ENCODE measurements at places on chromosomes 5 and 9.

- DNase-seq, result peak; percentile 12
Observed at GRCh38 chr9:38186404-38187115, 117.5 kb upstream of the SHB start.

- DNase-seq, result no peak
Observed at GRCh38 chr5:168790002-168790635, 211.0 kb upstream of the PANK3 start.

- peak; percentile 81 for DNase-seq
Observed at GRCh38 chr5:146048994-146049703, 56.2 kb downstream of the PLAC8L1 start.

DNA sequence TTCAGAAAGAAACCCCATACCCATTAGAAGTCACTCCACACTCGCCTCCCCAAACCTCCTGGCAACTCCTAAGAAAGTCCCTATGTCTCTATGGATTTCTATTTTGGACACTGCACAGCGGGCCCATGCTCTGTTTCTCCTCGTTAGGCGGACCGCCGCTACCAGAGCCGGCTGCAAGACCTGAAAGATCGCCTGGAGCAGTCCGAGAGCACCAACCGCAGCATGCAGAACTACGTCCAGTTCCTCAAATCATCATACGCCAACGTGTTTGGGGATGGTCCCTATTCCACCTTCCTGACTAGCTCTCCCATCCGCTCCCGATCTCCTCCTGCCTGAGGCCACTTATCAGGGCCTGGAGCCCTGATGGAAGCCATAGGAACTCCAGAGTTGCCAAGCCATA is 4.6 kb upstream of the GLE1 start:
- DNase-seq, result no peak

DNA sequence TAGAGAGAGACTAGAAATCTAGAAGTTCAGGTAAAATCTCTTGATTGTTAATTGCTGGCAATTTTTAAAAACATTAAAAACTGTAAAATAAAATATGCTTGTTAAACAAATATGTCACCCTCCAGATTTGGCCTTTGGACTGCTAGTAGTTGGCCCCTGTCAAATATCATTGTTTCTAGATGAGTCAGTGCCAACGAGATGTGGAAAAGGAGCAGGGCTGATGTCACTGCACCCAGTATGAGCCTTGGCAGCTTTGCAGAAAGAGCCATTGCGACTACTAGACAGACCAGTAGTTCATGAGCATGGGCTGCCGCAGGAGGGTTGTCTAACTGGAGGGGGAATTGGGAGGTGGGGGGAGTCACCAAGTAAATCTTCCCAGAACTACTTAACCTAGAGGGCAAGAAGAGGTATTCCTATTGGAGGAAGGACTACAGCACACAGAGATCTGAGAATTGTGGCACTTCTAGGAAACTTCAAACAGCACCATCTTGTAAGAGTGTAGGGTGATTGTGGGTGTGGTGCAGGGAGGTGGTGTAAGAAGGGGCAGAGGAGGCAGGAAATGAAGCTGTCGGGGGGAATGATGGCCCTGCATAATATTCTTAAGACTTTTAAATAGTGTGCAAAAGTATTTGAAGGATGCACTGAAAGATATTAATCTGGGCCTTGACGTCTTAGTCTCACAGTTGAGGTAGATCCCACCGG is 7.1 kb upstream of the DOCK2 start:
- peak; percentile 83 for DNase-seq

DNA sequence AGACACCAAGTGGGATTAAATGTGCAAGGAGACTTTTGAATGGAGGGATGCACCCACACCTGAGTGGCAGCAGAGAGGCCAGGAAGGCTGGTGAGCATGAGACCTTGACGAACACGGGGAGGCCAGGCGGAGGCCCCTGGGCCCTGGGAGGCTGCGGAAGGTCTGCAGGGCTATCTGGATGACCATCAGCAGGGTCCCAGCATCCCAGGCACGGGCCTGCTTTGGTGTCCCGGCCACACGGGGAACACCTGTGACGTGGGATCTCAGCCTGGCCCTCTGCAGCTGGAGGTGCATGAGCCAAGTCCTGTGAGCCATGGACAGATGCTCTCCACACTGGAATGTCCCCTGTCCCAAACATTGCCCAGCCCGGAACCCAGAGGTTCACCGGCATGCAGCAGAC is 174.0 kb upstream of the FOXD4L5 start:
- no peak for DNase-seq

DNA sequence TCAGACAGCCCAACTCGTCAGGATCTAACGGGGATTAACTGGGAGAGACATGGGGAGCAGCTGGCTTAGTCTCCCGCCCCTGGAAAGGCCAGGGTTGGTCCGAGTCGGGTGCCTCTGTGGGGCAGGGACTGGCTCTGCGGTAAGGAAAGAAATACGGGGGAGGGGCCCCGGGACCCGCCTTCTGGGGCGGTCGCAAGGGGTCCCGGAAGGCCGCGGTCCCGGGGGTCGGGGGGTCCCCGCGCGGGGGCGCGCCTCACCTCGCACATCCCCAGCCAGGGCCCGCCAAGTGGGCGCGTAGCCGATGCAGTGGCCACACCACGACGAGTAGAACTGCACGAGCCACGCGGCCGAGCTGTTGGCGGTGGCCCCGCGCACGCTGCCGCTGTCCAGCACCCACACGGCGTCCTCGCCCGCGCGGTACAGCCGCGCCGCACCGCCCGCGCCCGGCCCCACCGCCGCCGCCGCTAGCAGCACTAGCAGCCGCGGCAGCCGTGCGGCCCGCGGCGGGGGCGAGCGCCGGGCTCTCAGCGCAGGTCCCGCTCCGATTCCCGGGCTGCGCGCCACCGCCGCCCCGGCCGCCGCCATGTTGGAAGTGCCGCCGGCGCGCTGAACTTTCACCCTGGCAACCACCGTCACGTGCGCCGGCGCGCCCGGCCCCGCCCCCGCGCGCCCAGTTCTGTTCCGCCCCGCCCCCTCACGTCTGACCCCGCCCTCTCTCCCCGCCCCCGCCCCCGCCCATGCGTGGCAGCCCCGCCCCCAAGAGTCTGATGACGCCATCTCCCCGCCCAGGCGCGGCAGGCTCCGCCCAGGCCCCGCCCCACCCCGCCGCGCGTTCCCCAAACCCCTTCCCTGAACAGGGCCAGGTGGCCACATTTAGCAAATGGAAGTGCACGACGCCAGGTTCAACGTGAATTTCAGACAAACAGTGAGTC is at the start of gene QSOX2:
Gene QSOX2 (minus strand): TSS at position 594 of the 932 bp plus-strand sequence. CDS start 9 bp downstream, at position 585.
- DNase-seq, result peak; percentile 87

DNA sequence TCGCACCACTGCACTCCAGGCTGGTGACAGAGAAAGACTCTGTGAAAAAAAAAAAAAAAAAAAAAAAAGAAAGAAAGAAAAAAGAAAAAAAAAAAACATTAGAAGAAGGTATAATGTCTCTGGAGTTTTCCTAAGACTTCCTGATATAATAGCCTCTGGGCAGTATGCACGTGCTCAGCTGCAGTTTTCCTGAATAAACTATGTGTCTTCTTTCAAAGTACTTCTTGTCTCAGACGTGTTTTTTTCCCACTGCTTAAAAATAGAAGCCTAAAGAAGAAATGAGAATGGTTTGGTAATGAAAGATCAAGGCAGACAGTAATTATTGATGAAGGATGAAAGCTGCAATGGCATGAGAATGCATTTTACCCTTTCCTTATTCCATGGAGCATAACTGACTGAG is 148.1 kb upstream of the TRPC7 start:
- no peak for DNase-seq

DNA sequence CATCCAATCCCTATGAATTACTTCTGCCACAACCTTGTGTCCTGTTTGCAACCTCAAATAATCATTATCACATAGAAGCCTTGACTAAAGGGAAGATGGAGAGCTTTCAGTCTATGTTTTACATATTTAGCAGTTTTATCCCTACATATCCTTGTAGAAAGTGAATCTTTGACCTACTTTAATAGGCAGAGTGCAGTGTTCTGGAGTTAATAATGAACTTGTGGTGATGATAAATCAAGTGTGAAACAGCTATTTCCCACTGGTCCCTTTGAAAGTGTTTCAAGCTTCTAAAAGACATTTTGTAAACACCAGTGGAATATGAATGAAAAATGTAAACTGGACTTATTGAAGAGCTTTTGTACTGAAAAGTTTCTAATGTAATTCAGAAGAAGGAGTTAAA is 406.7 kb downstream of the GABRG2 start:
- no peak for DNase-seq

DNA sequence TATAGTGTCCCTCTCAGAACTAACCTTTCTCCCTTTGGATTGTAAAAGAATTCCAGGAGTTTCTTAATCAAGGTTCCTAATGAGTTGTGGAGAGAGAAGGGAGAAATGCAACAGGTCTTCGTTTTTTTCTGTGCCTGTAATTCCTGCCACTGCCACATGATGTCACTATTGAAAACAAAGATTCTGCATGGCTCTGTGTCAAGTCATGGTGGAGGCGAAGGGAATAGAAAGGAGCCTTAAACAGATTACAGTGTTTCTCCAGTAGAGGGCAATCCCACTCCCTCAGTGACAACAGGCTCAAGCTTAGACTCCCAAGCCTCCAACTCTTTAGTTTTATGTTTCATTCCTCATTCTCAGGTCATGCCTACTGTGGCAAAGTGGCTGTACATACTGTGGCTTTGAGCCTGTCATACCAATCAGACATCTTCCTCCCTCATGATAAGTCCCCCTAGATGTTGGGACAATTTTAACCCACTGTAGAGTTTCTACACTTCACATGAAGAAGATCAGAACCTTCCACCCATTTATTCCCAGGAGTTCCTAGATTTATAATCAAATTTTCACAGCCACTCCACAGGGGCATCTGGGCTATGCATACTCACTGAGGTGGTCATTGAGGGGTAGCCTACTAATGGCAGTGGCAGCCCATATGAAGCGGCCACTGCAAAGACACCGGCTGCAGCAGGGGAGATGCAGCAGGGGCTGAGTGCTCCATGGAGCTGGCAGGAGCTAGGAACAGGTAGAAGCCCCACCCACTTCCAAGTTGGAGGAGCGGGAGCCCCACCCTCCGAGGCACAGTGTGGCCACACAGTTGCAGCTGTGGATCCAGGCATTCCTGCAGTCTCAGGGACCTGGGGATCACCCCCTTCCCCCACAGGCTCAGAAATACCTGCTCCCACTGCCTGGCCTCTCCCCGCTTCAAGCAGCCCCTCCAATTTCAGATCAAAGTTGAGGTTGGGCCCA is 97.4 kb upstream of the TRIM32 start:
- peak; percentile 49 for DNase-seq

- peak; percentile 16 for DNase-seq
Observed at GRCh38 chr9:110351009-110351467, 13.4 kb upstream of the TXNDC8 start.

- DNase-seq, result no peak
Observed at GRCh38 chr5:140348104-140348503, 1.7 kb upstream of the HBEGF start.

DNA sequence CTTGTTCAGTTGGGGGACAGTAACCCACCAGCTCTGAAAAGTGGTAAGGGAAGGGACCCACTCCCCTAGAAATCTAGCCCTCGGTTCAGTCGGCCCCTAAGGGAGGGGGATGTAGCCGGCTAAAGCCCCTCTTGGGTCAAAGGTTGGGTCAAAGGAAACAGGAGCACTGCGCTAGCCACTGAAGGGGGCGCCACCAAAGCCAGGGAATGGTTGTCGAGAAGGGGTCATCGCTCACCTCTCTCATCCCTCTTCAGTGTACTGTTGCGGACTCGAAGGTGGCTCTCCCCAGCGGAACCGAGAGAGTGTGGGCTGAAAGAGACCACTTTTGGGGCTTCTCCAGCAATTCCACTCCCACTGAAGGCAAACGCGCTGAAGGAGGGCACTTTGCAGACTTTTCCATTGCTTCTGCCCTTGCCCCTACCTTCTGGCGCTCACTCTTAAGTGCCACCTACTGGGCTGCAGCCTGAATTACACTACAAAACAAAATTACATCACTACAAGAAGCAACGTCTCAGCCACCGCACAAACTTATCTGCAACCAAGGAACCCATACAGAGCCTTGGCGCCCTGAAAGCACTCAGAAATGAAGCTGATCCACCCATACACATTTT is 396.9 kb downstream of the PDE4D start:
- DNase-seq, result peak; percentile 60

Data from A549 (cell line).